ENCODE measurements at places on chromosomes 2 and 18.

GRCh38 chr2:207239754-207240494 is 74.2 kb upstream of the KLF7 start:
- no peak for DNase-seq

- no peak for DNase-seq
Measured at GRCh38 chr18:68017385-68017784, 500.9 kb upstream of the DSEL start.

GRCh38 chr2:85911814-85912692 is 23.3 kb upstream of the ST3GAL5 start:
- DNase-seq, result no peak

- DNase-seq, result no peak
Measured at GRCh38 chr2:55587-56448, 9.5 kb upstream of the FAM110C start.

GRCh38 chr2:9993488-9994165 is 42.1 kb downstream of the GRHL1 start:
- no peak for DNase-seq

DNA sequence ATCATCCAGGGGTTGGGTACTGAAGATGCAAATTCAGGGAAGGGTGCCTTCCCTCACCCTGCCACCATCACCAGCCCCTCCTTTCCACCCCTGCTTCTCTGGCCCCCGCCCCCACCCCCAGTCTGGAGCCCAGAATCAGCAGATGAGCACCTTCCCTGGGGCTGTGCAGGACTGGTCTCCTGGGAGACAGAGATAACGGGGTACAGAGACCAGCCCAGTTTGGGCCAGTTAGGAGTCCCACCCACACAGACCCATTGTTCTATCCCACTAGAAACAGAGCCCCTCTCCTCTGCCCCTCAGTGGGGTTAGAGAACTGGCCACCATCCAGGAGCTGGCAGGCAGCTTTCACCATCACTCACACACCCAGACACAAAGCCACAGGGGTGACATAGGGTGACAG is 4.5 kb upstream of the CRYBA2 start:
- DNase-seq, result peak; percentile 88

DNA sequence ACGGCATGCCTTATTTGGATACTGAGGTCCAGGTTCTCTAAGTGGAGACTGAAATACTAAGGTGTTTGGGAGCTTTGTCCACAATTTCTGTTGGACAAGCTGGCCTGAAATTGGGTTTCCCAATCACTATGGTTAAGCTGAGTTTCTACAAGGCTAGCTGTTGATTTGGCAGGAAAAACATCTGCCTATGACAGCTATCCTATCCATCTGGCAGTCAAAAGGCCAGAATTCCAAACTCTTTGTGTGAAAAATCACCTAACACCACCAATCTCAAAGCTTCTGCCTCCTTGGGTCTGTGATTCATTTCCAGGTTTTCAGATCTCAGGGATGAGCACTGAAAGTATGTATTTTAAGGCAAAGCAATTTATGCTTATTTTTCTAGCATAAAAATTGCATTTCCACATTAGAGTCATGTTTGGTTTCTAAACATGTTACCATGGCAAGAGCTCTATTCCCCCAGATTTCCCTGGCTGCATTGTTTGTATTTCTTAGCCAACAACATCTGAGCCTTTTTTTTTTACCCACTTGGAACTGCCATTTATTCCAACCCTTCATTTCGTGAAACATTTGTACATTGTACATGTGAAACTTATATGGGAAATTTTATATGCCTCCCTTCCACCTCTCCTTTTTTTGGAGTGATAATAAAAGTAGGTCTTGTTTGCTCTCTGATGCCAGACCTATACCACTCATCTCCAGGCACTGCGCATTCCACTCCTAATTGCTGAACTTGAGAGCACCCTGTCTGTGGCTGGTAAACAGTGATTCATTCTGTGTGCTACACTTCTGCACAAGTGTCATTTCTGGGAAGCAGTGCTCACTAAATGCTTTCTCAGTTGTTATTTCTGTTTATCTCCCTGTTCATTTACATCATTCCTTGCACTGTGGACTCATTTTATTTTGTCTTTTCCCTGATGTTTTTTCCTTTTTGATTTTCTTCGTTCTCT is 15.9 kb upstream of the CCDC85A start:
- no peak for DNase-seq

DNA sequence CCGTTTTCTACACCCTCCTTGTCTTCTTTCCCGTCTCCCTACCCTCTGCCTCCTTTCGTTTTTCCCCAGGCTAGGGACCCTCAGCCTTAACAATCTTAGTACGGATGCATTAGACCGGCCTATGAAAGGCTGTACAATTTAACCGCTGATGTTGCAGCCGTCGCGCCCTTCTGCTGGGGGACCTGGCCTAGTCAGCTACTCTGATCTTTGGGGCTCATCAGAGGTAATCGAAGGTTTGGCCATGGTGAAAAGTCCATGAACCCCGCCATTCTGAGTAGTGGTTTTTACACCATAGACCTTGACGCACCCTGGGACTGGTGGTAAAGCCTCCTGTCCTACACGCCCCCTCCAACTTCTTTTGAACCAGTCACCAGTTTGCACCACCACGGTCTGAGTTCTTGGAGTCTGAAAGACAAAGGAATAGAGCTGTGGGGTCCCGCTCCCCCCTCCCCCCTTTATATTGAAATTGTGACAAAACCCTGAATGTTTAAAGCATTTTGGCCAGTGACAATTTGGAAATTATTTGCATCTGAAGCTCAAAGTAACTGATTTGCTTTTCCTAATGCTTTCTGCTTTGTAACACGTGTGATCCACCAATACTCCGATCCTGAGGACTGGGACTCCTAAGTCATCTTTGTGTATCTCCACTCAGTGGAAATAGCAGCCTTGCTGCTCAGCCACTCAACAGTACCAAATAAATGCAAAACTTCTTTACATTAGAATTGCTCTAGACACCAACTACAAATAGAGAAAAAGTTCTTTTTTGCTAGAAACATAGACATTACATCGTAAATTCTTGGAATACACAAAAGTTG is 642 bp upstream of the SRSF7 start:
- no peak for DNase-seq

DNA sequence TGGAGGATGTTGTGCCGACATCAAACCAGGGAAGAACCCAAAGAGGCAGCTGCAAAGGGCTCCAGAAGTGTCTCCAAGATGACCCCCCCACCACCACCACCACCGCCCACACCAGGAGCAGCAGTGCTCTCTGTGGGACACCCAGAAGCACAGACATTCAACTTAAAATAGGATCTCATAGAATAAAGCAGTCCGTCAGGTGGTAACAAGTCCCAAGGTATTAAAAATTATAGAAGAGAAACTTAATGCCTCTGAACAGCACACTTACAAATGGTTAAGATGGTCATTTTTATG is 155.5 kb upstream of the ID2 start:
- no peak for DNase-seq

DNA sequence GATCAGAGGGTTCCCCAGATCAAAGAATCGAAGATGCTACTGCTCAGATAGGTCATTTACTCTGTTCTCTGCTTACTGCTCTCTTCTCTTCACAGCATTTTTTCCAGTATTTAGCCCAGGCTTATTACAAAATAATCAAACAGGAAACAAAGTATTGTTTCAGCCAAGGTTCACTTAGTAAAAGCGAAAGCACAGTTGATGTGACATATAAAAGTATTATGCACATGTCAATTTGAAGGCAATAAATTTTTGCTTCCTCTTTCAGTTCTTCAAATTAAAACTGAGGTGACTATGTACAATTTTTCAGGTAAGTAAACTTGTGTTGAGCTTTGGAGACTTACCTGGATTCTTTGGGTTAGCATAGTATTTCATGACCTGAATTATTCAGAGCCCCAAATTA is 262.8 kb upstream of the CHST9 start:
- DNase-seq, result no peak

GRCh38 chr2:110881908-110882307 is 149.5 kb downstream of the ACOXL start:
- no peak for DNase-seq

- DNase-seq, result no peak
Measured at GRCh38 chr2:101949304-101949703, 42.5 kb upstream of the IL1R2 start.

GRCh38 chr2:136019825-136020224 is 34.4 kb upstream of the DARS1 start:
- DNase-seq, result no peak

DNA sequence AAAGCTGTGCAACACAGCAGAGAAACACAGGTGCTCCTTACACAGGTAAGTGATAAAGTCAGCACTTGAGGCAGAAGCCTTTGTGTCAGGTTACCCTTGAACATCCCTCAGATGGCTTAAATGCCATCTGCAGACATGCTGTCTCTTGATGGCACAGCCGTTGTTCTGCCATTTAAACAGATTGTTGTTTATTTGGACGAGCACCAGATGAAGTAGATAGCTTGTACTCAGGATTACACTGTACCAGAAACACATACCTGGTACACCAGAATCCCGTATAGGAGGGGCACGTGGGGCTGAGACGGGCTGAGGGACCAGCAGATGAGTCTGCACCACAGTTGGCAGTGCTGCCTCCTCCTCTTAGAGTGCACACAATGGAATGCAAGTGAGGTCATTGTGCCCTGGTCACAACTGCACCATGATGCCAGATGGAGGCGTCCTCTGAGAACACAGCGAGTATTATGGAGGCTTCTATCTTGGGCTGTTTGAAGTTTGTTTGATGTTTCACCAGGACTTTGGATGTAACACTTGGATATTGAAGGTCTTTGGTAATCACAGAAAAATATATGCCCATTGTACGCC is 143.0 kb downstream of the TANC1 start:
- DNase-seq, result peak; percentile 20

DNA sequence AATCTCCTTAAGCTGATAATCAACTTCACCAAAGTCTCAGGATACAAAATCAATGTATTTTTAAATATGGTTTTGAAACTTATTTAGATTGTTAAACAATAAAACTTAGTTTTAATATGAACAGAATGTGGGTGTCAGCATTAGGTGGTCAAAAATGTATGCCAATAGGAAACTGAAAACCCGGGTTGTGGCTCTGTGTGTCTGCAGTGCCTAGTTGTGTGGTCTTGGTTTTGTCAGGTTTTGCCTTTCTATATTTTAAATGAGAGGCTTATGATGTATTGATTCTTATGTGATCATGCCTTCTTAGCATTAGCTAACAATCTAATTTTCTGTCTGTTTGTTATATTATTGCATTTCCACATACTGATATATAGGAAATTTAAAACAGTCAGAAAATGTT is 227.8 kb downstream of the ZNF407 start:
- DNase-seq, result no peak

DNA sequence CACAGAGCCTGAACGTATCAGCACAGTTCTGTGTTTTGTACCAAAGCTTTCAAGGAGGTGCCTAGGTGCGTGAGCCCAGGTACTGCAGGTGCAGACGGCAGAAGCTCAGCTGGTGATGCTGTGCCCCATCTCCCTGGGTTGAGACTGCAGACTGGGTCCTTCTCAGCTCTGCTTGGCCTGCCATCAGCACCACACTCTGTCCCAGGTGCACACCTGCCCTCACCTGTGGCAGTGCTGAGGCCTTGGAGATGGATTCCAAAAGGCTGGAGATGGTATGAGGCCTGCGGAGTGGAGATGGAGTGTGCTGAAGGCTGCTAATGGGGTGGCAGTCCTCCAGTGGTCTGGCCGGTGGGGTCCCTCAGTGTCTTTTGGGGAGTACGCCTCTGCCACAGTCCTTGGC is 9.3 kb downstream of the LDLRAD4 start:
- no peak for DNase-seq

DNA sequence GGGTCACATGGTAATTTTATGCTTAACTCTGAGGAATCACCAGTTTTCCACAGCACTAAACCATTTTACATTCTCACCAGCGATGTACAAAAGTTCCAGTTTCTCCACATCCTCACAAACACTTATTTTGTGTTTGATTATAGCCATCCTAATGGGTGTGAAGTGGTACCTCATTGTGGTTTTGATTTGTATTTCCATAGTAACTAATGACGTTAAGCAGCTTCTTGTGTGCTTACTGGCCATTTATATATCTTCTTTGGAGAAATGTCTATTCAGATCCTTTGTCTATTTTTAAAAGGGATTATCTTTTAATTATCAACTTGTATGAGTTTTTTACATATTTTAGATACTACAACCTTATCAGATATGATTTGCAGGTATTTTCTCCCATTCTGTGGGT is 42.0 kb downstream of the CCDC150 start:
- no peak for DNase-seq

DNA sequence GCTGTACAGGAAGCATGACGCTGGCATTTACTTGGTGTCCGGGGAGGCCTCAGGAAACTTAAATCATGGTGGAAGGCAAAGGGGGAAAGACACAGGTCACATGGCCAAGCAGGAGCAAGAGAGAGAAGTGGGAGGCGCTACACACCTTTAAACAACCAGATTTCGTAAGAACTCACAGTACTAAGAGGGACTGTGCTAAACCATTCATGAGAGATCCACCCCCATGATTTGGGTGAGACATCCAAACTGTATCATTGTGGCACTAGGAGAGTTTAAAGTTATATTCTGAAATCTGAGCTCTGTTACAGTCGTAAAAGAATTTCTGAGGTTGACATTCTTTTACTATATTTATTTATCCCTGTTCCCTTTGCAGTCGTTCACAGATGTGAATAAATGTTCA is 116.6 kb downstream of the ICA1L start:
- no peak for DNase-seq

GRCh38 chr18:49494660-49495059 is 7.6 kb upstream of the C18orf32 start:
- no peak for DNase-seq

GRCh38 chr2:16588565-16588964 is 77.1 kb downstream of the CYRIA start:
- no peak for DNase-seq

DNA sequence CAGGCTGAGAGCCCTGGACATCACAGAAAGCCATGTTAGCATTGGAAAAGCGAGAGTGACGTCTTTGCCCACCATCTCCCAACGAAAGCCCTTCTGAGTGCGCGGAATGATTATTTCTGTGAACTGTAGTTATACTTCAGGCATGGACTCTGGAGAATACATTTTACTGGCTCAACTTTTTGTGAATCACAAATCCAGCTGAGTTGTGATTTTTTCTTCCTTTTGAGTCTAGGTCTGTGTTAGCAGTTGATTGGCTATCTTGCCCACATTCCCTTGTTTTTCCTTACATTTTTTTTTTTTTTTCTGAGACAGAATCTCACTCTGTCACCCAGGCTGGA is 183.1 kb downstream of the INO80D start:
- DNase-seq, result no peak

DNA sequence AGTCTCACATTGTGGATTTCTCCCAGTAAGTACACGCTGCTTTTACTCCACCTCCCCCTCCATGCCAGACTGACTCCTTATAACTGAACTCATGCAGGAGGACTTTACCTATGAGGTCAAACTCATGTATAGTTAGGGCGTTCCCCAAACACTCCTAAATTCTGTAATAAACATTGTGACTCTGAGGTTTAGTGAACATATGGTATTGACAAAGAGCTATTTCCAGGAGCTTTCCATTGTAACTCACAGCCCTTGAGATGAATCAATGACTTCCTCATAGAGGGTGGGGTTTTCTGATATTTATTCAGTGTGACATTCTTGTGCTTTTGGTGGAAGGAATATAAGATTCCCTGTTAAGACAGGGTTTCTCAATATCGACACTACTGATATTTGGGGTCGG is 337.4 kb upstream of the SLC14A2 start:
- no peak for DNase-seq

GRCh38 chr2:233422050-233422639 is 67.9 kb downstream of the DGKD start:
- no peak for DNase-seq

All from NCI-H1694 (cell line).